ENCODE measurements at places on chromosomes 12 and 14.
A peak's percentile ranks its signal among the peaks of the same experiment; 100 is the strongest.

DNA sequence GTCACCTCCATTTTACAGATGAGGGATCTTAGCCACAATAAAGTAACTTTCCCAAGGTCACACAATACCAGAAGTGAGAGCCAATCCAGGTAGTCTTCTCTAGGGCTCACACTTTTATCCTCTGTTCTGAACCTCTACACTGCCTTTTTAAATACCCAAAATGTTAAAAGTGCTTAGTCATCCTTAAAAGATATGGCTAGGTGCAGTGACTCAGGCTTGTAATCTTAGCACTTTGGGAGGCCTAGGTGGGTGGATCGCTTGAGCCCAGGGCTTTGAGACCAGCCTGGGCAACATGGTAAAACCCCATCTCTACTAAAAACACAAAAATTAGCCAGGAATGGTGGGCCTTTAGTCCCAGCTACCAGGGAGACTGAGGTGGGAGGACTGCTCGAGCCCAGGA is 104.1 kb upstream of the PPP4R3A start:
- DNase-seq = peak; percentile 58

- DNase-seq = no peak
Observed at GRCh38 chr14:72610831-72611200, 283.1 kb downstream of the DPF3 start.

- DNase-seq = peak; percentile 80
Observed at GRCh38 chr12:26701604-26702215, 131.3 kb downstream of the ITPR2 start.

DNA sequence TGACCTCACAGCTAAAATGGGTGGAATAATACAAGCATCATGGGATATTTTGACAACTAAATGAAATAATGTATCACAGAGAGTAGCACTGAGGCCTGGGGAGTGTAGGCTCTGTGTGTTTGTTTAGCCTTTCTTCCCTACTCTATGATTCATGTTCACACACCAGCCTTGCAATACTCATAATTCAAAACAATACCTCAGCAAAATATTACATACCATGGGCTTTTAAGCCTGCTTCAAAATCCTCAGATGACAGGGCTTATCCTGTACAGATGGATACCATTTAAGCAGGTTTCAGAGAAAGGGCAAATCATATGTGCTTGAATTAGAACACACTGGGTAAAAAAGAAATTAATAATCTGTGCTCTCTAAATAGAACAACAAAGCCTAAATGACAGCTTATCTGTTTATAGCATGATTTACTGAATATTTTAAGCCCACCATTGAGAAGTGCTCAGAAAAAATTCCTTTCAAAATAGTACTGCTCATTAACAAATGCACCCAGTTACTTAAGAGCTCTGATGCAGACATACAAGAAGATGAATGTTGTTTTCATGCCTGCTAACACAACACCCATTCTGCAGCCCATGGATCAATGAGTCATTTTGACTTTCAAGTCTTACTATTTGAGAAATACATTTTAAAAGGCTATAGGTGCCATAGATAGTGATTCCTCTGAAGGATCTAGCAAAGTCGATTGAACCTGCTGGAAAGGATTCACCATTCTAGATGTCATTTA is 84.9 kb upstream of the ADAMTS20 start:
- DNase-seq = no peak

DNA sequence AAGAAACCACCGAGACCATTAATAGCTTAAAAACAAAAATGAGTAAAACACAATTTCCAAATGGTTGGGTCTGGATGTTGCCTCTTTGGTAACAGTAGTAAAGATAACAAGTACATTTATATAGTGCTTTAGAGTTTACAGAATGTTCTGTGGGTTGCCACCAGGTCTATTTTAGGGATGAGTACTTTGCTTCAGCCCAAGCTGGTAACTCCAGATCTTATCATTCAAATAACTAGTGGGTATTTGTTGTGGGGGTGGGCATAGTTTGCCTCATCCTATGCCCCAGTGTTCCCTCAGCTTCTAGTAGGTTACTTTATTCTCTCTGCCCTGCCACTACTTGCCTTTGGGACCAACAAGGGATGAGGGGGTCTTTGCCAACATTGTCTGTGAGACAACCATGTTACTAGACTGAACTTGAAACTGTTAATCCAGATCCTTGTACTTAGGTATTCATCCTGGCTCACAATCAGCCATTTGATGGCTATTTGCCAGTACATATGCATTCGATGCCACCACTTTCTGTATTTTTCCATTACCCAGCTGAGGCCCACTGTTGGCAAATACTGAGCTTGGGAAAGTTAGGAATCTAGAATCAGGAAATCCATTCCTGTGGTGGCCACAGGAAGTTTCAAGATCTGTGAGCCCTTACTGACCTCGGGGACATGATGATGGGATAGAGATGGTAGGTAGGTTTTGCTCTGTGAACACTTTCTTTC is 17.6 kb upstream of the AKAP6 start:
- no peak for DNase-seq

DNA sequence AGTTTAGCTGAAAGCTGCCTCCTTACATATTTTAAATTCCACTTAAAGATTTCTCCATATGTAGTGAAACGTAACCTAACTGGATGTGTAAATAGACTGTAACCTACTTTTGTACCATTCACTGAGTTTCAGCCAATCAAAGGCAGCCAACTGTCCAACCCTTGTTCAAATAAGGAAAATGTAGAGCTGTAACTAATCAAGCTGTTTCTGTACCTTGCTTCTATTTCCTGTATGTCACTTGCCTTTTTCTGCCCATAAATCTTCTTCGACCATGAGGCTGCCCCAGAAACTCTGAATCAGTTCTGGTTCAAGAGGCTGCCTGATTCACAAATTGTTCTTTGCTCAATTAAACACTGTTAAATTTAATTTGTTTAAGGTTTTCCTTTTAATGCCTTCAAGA is 6.3 kb downstream of the SLC7A8 start:
- peak; percentile 15 for DNase-seq

DNA sequence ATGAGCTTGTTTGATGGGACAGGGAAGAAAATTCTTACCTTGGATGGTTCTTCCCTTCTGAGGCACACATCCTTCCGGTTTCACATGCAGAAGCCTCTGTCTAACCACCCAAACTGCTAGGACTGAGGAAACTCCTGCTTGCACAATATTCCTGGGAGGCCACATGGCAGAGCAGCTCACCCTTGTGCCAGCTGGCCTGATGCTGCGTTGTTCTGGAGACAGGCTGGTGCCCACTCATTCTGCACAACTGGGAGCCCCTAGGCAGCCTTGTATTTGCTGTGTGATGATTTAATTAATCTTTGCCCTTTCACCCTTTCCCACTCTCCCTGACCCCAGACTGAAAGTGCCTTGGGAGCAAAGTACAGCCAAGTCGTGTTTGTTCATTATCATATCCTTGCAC is 130.8 kb downstream of the RTN1 start:
- no peak for DNase-seq

All from PC-3 (cell line).